ENCODE measurements at places on chromosomes 13 and 19.
A peak's percentile ranks its signal among the peaks of the same experiment; 100 is the strongest.

GRCh38 chr19:3708207-3708931, at the start of gene TJP3:
Gene TJP3 (plus strand): TSS chr19:3708384. CDS start chr19:3728433, 20,049 bp downstream.
- DNase-seq = peak; percentile 27

- DNase-seq = no peak
Observed at GRCh38 chr13:98176777-98177608, at the start of gene RNF113B. Gene RNF113B (minus strand): TSS chr13:98177269. CDS start chr13:98177236, 33 bp downstream.

GRCh38 chr19:38433268-38433733, at the start of gene RYR1:
Gene RYR1 (plus strand): TSS chr19:38433691. CDS start chr19:38433830, 139 bp downstream.
- DNase-seq = peak; percentile 52

DNA sequence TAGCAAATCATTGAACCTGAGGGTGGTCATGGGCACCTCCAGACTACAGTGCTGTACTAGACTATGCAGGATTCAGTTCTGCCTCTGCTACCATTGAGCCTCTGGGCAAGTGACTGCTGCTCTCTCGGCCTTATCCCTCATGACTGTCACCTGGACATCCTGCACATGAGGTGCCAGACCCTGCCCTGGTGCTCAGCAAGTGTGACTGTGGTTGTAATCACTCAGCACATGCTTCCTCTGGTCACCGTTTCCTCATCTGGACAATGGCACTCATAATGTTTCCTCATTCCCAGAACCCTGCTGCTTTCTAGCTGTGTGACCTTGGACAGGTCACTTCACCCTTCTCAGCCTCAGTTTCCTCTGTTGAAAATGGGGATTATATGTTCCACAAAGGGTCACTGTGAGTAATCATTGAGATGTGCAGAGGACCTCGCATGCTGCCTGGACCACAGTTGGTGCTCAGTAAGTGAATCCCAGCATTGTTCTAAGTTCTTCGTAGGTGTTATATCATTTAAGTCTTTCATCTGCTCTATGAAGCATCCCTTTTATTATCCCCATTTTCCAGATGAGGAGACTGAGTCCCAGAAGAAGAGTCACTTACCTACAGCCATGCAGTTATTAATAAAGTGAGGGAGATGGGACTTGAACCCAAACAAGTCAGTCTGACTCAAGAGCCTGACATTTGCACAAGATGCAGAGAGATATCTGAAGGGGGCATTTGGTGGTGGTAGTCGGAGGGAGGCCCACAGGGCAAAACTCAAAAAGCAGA, 3.2 kb downstream of the SYT3 start:
- no peak for DNase-seq

GRCh38 chr13:34719060-34719875, 222.8 kb upstream of the NBEA start:
- DNase-seq = no peak

DNA sequence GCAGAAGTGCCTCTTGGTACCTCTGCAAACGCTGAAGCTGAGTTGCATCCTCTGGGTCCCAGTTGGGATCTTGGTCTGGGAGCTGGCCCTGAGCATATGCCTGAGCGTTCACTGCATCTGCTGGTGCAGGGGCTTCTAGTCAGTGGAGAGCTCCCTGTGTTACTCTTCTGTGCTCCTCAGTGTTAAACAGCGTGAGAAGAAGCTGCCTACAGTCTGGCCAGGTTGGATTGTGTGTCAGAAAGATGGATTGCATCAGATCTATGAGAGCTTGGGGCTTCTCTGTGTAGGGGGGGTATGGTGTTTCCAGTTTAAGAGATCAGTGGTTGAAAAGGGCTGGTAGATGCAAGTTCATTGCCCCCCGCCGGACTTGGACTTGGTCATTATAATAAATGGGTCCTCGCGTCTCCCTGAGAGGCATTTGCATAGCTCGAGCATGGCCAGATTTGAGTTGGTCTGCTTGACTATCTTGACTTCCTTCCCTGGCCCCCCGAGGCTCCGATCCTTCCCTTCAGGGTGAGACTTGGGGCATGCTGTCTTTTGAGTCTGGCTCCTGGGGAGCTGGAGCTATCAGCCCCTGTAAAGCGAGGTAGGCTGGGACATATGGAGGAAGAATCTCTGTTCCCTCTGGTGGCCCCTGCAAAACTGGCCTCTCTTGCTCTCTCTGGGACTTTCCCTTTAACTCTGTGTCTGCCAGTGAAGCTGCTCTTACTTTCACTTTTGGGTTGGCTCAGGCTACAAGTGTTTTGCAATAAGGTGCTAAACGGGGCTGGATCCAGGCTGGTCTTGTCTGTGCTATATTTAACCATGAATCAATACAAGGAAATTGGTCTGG, 52.9 kb downstream of the OR10H4 start:
- DNase-seq = peak; percentile 73

DNA sequence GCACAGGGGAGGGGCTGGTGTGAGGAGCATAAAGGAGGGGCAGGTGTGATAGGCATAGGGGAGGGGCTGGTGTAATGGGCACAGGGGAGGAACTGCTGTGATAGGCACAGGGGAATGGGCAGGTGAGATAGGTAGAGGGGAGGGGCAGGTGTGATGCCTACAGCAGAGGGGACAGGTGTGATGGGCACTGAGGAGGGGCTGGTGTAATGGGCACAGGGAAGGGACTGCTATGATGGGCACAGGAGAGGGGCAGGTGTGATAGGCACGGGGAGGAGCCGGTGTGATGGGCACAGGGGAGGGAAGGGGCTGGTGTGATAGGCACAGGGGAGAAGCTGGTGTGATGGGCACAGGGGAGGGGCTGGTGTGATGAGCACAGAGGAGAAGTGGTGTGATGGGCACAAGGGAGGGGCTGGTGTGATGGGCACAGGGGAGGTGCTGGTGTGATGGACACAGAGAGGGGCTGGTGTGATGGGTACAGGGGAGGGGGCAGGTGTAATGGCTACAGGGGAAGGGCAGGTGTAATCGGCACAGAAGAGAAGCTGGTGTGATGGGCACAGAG, 39.5 kb upstream of the POP4 start:
- DNase-seq = no peak

GRCh38 chr13:104181526-104182231, 1115.5 kb upstream of the SLC10A2 start:
- DNase-seq = no peak

GRCh38 chr19:27676334-27676733, 1536.6 kb downstream of the UQCRFS1 start:
- DNase-seq = no peak

DNA sequence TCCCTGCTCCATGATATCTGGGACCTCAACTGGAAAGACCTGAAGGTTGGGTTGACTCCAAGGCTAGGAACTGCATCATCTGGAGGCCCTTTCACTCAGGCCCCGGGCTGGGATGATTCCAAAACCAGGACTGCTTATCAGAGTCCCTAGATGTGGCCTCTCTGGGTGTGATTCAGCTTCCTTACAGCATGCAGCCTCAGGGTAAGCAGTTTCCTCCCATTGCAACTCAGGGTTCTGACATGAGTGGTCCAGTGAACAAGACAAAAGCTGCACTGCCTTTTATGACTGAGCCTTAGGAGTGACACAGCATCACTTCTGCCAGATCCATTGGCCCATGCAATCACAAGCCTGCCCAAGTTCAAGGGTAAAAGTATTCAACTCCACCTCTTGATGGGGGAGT, 502.8 kb downstream of the COG6 start:
- peak; percentile 40 for DNase-seq

- DNase-seq = no peak
Observed at GRCh38 chr13:100842136-100842535, 167.5 kb upstream of the TMTC4 start.

DNA sequence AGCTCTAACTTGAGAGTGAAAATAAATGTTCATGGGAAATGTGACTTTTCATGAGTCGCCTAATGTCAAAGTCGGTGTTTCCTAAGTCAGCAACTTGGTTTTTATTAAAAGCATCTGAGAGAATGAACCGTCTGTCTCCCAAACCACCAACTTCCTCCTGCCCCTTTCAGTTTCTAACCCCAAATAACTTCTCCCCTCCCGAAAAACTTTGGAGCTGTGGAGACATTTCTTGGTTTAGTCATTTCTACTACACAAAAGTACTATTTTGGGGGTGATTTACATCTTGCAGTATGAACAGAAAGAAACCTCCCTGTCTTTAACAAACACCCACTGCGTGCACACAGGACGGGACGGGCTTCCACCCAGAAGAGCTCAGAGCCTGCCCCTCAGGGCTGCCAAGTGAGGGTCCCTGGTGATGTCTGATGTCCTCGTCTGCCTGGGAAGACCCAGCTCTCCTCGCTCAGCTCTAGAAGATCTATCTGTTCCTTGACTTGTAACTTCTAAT, 65.0 kb downstream of the RASA3 start:
- DNase-seq = peak; percentile 92

GRCh38 chr19:38801359-38802095, 11.2 kb downstream of the LGALS4 start:
- DNase-seq = no peak

- no peak for DNase-seq
Observed at GRCh38 chr19:3975637-3976087, 4.8 kb upstream of the DAPK3 start.

DNA sequence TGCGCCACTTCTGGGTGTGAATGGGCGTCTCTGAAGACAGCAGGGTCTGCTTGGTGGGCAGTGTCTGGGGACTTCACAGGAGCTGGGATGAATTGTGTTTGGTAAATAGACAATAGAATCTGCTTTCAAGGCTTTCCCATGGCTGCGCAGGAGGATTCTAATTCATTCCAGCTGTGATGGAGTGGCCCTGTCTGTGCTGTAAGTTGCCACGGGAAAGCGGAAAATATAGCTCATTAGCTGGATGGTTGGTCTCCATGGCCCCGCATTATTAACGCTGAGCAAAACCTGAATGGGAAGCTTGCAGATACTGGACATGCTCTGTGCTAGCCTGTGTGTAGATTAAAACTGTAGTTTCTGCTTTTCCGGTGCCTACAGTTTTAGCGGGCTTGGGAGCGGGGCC, 15.6 kb upstream of the C1QTNF9 start:
- DNase-seq = no peak

DNA sequence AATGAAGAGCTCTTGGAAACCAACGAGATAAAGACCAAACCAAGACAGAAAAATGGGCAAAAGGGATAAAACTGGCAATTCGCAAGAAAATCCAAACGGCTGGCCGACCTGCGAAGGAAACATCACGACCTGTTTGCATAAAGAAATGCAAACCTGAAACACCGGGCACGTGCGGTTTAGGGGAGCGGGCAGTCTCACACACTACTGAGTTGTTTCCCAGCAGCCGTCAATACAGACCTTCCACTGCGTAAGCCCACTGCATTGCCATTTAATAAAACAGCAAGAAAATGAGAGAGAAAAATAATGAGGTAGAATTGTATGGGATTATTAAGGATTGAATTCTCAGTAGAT, 642 bp upstream of the PEG3 start:
- DNase-seq = no peak

DNA sequence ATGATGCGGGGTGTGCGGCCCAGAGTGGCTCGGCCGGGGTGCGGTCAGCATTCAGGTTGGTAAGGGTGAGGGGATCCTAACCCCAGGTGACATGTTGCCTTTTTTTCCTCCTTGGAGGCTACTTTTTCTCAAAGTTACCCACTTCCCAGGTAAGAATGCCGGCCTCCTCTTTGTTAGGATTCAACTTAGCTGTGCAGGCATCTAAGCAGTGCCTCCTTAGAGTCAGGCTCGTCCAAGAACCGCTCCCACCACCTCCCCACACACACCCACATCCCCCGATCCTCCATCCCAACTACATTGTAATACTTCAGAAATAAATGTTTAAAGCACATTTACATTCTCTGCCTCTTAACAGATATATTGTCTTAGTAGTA, 733 bp upstream of the ENOX1 start:
- no peak for DNase-seq

GRCh38 chr19:29014857-29015436, 198.0 kb downstream of the UQCRFS1 start:
- peak; percentile 9 for DNase-seq

DNA sequence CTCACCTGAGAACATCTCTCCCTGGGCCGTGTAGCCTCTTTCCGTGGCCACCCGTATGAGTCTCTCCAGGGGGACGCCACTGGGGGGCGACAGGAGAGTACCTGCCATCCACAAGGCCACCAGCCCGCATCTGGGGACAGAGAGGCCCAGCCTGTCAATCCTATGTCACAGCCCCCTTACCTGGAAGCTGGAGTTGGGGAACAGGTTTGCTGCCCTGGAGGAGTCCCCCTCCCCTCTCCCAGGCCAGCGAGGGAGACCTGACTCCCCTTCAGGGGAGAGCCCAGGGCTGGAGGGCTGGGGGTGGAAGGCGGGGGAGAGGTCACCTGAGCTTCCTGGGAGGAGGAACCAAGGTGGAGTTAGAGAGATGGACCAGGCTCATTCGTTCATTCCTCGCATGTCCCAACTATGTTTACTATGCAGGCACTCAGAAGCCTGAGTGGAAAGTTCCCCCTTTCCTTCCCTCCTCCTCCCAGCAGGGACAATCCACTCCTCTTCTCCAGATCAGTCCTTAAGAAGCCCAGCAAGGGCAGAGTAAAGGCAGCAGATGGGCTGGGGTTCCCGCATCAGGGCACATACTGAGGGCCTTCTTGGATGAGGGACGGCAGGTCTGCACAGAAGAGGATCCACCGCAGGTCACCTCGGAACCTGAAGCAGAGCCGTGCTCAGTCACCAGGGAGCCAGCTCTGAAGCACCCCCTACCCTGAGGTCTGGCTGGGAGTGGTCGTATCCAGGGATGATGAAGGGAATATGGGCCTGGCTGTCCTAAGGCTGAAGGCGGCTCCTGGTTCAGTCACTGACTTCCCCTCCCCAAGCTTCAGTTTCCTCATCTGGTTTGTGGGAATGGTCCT, 5.5 kb downstream of the ACTMAP start:
- DNase-seq = peak; percentile 41

GRCh38 chr13:97004096-97004876, 10.0 kb upstream of the OXGR1 start:
- peak; percentile 55 for DNase-seq

DNA sequence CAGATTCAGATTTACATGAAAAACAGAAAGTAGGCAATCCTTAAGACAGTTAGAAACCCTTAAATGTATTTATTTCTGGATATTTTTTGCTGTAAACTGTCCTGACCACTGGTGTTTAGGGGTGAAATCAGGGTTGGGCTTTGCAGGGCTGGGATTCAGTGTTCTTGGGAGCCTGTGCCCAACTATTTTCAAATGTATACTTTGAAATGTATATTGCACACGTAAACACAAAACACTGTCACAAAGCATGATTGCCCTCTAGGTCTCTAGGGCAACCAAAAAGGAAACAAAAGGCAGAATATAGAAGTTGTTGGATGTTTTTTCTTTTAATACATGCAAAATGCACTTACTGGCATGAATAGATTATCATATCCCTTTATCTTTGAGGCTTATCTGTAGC, 1185.4 kb downstream of the DIAPH3 start:
- DNase-seq = no peak

DNA sequence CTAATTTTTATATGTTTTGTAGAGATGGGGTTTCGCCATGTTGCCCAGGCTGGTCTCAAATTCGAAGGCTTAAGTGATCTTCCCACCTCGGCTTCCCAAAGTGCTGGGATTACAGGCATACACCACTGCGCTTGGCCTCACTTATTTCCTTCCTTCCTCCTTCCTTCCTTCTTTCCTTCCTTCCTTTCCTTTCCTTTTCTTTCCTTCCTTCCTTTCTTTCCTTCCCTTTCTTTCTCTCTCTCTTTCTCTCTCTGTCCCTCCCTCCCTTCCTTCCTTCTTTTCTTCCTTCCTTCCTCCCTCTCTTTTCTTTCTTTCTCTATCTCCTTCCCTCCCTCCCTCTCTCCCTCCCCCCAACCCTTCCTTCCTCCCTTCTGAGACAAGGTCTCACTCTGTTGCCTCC, 36.8 kb downstream of the TRPM4 start:
- no peak for DNase-seq

- no peak for DNase-seq
Observed at GRCh38 chr19:29526730-29527499, 1.1 kb downstream of the VSTM2B start.
